ENCODE measurements at places on chromosomes 2 and 18.

DNA sequence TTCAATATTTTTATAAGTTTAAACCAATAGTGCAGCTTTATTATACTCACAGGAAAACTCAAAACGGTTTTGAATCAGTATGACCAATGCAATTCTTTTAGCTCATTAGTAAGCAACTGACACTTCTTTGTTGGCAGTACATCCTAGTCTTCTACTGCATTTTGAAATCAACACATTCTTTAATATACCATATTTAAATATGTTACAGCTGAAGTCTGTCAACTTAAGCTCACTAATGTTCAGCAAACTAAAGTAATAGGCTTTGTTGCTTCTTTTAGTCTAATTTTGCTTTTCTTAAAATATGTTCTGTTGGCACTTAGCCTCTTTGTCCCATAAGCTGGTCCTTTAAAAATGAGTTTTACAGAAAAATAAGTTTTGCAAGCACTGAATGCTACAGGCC lies 55.4 kb upstream of the CCBE1 start:
- DNase-seq: no peak

DNA sequence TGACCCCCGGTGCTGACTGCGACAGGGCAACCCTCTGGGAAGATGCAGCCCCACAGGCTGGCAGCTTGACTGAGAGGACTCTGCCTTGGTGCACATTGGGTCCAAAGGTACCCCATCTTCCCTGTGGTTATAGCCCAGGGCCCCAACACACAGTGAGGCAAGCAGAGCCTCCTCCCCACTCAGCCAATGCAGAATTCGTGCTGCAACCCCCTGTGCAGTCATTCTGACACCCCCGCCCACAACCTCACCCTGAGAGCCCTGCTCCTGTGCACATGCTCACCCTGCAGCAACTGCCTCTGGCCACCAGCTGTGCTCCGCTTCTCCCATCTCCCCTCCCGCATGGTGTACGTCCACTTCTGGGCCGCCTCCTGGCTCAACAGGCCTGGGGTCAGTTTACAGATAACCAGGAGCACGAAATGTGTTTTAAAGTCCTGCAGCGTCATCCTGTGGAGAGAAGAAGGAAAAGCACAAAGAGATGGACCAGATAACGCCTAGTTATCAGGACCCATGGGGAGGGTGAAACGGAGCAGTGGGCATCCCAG lies 24.4 kb downstream of the CAPN14 start:
- no peak for DNase-seq

GRCh38 chr2:209790066-209790728 lies 18.6 kb downstream of the UNC80 start:
- no peak for DNase-seq

- DNase-seq: no peak
These were observed 308.2 kb downstream of the EN1 start for GRCh38 chr2:118539290-118539689.

- no peak for DNase-seq
These were observed 57.8 kb upstream of the CHN1 start for GRCh38 chr2:175062787-175063585.

- DNase-seq: no peak
These were observed 123.7 kb downstream of the TNS1 start for GRCh38 chr2:217878915-217879590.

DNA sequence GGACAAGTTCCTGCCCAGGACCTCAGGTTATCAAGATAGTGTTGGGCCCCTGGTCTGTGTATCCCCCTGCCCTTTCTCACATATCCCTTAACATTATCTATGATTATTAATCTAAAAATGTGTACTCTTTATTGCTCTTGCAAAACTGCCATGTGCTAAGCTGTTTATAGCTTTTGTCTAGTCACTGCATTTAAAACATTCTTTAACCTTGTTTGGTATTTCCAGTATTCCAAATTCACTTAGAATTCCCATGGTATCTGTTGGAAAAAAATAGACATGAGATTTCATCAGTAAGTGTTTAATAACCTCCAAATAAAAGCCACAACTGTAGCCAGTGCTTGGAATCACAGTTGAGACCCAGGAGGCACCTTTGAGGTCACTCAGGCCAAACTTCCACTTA lies 16.2 kb upstream of the GLS start:
- no peak for DNase-seq

- DNase-seq: no peak
These were observed 191.7 kb downstream of the PRKCE start for GRCh38 chr2:45843136-45843535.

GRCh38 chr2:164617466-164617865 lies 3.8 kb downstream of the GRB14 start:
- no peak for DNase-seq

- DNase-seq: no peak
These were observed at the start of the genes ABCG5 and ABCG8 for GRCh38 chr2:43838560-43839267. TSS of gene ABCG5 (minus strand) at chr2:43838839. CDS start at chr2:43838679, 160 bp downstream. TSS of gene ABCG8 (plus strand) at chr2:43838971. CDS start at chr2:43839054, 83 bp downstream.

GRCh38 chr2:105487142-105488069 lies 88.6 kb upstream of the FHL2 start:
- no peak for DNase-seq

GRCh38 chr2:13480057-13480456 lies 763.3 kb downstream of the TRIB2 start:
- no peak for DNase-seq

- no peak for DNase-seq
These were observed 19.1 kb upstream of the ITGA6 start for GRCh38 chr2:172408143-172408766.

GRCh38 chr2:240198226-240198625 lies 57.8 kb upstream of the OTOS start:
- no peak for DNase-seq

- no peak for DNase-seq
These were observed 71.7 kb downstream of the FEZ2 start for GRCh38 chr2:36526226-36526625.

- no peak for DNase-seq
These were observed 66.0 kb downstream of the KCTD18 start for GRCh38 chr2:200443916-200444315.

DNA sequence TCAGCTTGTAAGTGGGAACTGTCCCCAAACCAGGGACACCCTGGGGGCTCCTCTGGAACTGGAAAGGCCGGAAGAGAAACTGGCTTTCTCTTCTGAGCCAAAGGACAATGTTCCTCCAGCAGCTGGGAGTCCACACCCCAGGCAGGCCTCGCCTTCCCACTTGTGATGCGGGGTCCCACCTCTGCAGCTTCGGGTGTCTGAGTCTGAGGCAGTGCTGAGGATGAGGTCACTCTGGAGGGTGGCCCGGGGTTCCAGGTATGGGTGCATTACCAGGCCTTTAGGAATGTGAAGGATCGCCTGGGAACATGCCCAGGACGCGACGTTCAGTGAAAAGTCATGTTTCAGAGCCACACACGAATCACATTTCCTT lies 18.2 kb upstream of the BOK start:
- no peak for DNase-seq

GRCh38 chr2:137021763-137022162 lies 256.4 kb downstream of the THSD7B start:
- no peak for DNase-seq

DNA sequence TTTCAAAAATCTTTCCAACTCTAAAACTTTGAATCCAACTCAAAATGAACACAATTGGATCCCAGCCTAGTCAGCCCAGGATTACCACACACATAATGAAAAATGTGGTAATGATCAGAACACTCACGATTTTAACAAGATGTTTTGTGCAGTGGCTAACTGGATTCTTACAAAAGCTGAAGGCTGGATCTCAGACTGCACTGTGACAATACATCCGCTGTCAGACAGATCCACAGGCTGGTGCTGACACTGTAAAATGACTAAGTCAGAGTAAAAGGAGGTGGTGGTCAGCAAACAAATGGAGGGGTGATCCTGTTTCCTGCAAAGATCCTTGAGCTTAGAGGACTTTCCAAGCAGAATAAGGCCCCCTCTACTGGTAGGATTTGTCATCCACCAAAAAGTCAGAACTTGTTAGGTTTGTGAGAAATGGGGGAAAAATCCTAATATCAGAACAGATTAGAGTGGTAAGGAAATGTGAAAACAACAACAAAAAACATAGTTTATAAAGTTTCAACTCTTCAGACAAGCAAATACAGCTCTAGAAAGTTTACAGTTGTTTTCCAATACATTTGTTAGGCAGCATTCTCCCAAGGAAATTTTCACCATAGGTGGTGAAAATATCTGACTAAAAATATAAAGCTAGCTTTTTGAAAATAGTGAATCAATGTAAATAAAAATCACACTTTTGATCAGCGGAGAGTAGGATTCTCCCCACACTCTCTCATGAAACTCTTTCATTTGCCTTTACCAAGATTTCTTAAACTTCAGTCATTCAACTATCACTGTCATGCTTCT lies 211.9 kb downstream of the AGPS start:
- no peak for DNase-seq

- no peak for DNase-seq
These were observed 188.2 kb downstream of the PTH2R start for GRCh38 chr2:208594642-208595385.

DNA sequence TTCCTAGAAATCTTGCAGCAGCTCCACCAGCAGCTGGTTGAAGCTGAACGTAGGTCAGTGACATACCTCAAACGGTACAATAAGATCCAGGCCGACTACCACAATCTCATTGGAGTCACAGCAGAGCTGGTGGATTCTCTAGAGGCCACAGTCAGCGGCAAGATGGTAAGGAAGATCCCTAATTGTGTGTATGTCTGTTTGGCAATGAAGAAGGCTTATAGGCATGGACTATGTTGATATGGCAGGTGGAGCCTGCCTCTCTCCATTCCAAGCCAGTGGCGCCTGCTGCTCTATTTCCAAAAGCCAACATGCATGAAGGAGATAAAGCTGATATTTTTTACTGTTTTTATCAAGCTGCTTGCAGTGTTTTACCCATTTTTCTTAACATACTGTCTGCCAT lies 36.8 kb downstream of the ARMC9 start:
- DNase-seq: no peak

- no peak for DNase-seq
These were observed 161.6 kb upstream of the TRIB2 start for GRCh38 chr2:12555012-12555645.

- no peak for DNase-seq
These were observed 10.2 kb upstream of the ITGA4 start for GRCh38 chr2:181446985-181447384.

- no peak for DNase-seq
These were observed 9.5 kb downstream of the USP40 start for GRCh38 chr2:233556881-233557736.

DNA sequence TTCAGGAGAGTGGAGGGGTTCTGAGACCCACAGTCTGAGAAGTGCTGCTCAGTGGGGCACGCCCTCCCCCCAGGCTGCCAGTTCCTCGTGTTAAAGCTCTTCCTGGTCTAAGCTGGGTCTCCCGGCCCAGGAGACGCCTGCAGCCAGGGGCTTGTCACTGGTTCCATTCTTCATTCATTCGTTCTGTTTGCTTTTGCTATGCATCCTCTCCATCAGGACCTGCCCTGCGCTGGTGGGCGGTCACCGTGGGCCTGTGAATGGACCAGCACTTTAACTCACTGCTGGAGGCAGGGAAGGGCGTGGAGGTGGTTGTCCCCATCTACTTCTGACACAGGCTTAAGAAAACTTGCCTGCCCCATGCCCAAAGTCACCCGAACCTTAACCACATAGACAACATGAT lies 272.8 kb upstream of the HDAC4 start:
- DNase-seq: no peak

GRCh38 chr2:219127037-219127635 lies 33.5 kb downstream of the NHEJ1 start:
- DNase-seq: no peak

GRCh38 chr2:62292190-62292589 lies 96.3 kb downstream of the B3GNT2 start:
- DNase-seq: no peak

GRCh38 chr2:177327009-177327408 lies 62.5 kb upstream of the NFE2L2 start:
- no peak for DNase-seq

DNA sequence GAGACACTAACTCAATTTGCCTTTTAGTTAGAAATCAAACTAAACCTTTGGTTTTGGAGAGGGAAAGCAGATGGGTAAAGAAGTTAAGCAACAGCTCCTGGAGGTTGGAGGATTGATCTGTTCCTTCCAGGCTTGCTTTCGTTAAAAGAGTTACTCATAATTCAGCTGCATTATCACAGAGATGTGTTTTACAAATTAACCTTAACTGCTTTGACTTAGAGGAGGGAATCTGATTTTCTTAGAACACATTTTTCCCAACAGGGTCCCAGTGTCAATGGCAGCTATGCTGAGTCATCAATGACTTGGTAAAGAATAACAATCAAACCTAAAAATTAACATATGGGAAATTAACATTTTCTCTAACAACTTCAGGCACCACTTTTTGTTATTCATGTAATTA lies 113.4 kb downstream of the COPS8 start:
- no peak for DNase-seq

DNA sequence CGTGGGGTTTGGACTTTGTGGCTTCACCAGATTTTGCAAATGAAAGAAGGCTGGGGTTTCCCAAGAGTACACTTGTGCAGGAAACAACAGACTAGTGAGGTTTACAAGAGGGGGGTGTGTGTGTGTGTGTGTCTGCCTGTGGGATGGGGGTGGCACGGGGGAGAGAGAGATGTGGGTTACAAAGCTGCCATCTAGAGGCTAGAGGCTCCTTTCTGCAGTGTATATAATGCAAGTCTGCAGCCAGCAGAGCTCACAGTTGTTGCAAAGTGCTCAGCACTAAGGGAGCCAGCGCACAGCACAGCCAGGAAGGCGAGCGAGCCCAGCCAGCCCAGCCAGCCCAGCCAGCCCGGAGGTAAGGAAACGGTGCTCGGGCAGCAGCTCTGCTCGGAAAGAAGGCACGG lies at the start of gene ACKR3:
Gene ACKR3 (plus strand): TSS at position 253 of the 401 bp plus-strand sequence. CDS start 10,641 bp downstream, outside the sequence.
- peak; percentile 68 for DNase-seq

DNA sequence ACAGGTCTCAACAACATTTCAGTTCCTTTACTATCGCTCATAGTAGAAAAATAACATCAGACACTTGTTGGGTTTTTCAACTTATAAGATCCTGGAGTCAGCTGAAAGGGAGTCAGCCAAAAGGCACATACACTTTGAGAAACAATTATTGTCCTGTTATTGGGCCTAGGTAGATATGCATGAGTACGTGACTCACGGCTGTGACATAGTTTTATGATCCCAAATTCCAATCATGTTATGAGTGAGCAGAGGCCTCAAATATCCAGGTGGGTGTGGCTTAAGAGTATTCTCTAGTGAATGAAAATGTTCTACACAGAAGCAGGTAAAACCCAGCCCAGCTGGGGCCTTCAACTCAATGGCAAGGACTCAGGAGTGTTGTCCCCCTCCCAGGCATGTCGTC lies 27.2 kb downstream of the SERPINB8 start:
- DNase-seq: no peak

- no peak for DNase-seq
These were observed 13.5 kb upstream of the NTSR2 start for GRCh38 chr2:11683476-11683875.

GRCh38 chr2:201644001-201644400 lies 698 bp upstream of the TMEM237 start:
- no peak for DNase-seq

GRCh38 chr18:43596105-43596712 lies 318.9 kb upstream of the SYT4 start:
- no peak for DNase-seq

DNA sequence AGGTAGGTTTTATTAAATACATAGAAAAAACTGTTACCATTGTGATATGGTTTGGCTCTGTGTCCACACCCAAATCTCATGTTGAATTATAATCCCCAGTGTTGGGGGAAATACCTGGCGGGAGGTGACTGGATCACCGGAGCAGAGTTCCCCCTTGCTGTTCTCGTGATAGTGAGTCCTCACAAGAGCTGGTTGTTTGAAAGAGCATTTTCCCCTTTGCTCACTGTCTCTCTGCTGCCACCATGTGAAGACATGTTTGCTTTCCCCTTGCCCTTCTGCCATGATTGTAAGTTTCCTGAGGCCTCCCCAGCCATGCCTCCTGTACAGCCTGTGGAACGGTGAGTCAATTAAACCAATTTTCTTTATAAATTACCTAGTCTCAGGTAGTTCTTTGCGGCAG lies 352.7 kb upstream of the SLC39A10 start:
- no peak for DNase-seq

Measured in stimulated activated CD8-positive, alpha-beta memory T cell treated with anti-CD3 and anti-CD28 coated beads, Interleukin-4, amount 100 ng/mL, for 4 hours (primary cell).